Mammary epithelial cell (primary cell): ENCODE measurements at places on chromosomes 1 and 21.

DNA sequence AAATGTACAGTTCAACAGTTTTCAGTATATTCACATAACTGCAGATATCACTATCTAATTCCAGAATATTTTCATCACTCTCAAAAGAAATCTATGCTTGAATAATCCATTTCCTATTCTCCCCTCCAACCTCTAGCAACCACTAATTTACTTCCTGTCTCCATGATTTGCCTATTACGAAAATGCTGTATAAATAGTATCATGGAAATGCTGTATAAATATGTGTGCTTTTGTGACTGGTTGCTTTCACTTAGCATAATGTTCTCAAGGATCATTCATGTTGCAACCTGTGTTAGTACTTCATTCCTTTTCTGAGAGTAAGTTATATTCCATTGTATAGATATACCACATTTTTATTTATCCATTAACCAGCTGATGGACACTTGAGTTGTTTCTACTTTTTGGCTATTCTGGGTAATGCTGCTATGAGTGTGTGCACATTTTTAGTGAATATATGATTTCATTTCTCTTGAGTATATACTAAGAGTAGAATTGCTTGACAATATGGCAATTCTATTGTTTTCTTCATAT, 115.6 kb downstream of the TNFSF18 start:
- no peak for DNase-seq

GRCh38 chr1:14113841-14114567, 414.0 kb downstream of the PRDM2 start:
- peak; percentile 52 for DNase-seq

DNA sequence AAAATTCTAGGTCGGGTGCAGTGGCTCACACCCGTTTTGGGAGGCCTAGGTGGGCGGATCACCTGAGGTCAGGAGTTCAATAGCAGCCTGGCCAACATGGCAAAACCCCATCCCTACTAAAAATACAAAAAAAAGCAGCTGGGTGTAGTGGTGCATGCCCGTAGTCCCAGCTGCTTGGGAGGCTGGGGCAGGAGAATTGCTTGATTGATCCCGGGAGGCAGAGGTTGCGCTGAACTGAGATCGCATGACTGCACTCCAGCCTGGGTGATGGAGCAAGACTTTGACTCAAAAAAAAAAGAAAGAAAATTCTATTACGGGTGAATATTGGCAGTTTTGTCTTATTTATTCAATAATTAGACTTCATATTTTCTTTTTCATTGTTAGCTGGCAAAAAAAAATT, 62.1 kb downstream of the SNX7 start:
- DNase-seq: no peak

GRCh38 chr1:204634260-204634910, 51.2 kb downstream of the LRRN2 start:
- no peak for DNase-seq

GRCh38 chr1:46642115-46642680, 25.6 kb upstream of the MOB3C start:
- no peak for DNase-seq

DNA sequence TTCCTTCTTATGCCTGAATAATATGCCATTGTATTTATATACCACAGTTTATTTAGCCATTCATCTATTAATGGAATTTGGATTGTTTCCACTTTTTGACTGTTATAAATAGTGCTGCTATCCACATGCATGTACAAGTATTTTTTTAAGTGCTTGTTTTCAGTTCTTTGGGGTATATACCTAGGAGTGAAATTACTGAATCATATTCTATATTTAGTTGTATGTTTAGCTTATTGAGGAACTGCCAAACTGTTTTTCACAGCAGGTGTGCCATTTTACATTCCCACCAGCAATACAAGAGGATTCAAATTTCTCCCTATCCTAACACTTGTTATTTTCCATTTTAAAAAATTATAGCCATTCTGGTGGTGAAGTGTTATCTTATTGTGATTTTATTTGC, 7.6 kb upstream of the HJV start:
- no peak for DNase-seq

DNA sequence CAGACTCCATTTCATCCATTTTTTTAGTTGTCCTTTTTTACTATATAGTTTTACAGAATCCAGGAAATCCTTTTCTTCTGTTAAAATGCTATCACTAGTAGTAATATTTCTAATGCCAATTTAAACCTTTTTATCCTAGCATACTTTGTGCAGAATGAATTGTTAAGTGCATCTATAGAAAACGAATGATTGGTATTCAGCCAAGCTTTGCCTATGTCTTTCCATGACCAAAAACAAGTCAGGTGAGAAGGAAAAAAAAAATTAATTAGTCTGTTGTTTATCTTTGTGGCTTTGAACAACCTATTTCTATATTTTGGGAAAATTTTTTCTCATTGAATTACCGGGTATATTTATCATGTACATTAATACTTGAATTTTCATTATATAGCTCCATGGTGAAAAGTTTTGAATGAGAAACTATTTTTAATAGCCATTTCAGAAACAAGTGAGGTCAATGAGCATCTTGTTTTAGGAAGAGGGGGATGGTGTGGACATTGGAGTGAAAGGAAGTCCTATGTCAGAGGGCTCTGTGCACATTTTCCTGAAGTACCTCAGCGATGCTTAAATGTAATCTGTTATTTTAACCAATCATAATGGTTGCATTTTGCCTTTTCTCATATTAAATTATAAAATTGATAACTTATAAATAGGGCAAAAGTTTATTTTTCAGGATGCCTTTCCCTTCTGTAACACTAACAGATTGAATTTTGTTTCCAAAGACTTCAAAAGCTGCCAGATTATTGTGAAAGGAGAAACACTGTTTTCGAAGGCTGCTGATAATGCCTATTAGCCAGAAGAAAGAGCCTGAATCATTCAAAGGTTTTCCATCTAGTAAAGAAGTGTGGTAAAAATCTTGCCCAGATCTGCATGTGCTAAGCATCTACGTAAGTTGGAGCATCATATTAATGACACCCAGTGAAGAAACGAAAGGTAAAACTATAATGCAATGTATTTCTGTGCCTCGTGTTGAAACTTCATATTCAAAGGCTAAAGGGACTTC, 73.8 kb upstream of the S1PR1 start:
- DNase-seq: no peak

- DNase-seq: no peak
These were observed 1.1 kb downstream of the NR5A2 start for GRCh38 chr1:200028586-200029034.

GRCh38 chr1:91400133-91400725, 4.4 kb downstream of the HFM1 start:
- no peak for DNase-seq

GRCh38 chr1:31596737-31597097, 20.4 kb downstream of the TINAGL1 start:
- DNase-seq: no peak

DNA sequence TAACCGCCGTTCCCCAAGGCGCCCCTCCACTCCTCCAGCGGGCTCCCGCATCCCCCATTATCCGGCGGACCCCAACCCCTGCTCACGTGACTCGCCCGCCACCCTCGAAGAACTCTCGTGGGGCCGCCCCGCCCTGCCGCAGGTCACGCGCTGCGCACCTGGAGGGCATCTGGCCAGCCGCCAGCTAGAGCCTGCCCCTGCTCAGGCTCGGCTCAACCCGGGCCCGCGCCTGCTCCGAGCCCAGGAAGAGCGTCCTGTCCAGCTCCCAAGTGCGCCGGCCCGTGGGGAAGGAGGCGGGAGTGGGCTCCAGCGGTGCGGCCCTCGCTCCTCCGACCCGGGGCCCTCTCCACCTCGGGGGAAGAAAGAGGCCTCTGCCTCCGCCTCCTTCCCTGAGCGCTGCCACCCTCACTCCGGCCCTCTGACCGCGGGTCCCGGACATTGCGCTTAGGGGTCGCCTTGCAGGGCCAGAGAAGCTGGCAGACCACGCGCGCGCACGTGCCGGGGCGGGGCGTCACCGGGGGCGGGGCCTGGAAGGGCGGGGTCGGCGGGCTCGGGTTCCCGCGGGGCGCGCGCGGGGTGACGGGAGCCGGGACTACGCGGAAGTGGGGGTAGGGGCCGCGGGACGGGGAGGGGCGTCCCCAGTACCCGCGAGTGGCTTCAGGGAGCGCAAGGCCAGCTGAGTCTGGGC, 28.4 kb downstream of the HMGN2 start:
- peak; percentile 77 for DNase-seq

GRCh38 chr1:15262706-15263105, 15.7 kb downstream of the FHAD1 start:
- DNase-seq: no peak

DNA sequence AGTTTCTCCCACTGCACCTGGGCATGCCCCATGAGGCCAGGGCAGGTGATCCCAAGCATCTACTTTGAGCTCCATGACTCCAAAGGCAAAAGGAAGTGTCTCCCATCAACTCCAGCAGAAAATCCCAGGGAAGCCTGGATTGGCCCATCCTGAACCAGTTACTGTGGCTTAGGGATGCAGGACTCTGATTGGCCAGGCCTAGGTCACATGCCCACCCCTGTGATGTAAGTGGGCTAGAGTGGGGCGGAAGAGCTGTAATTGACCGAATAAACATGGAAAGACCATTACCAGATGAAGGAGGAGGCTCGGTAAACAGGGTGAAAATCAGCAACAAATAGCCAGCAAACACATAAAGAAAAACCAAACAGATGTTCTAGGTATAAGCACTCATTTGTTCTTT, 45.2 kb downstream of the MATN1 start:
- DNase-seq: no peak

- DNase-seq: no peak
These were observed 50.9 kb upstream of the GALNT2 start for GRCh38 chr1:230016159-230016558.

DNA sequence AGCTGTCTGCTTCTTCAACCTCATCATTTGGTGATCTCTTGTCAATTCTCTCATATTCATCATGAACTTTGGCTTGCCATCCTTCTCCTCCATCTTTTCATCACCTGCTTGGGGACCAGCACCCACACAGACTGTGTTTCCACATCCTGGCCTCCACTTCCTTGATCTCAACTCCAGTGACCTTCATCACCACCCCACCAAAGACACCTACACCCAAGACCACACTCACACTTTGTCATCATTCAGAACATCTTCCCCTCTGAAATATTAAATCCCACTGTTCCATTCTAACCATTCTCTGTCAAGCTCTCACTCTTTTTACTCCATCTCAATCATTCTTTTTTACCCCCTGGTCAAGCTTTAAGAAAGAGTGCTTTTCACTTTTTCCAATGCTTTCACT, 115.5 kb upstream of the VAV3 start:
- DNase-seq: no peak

GRCh38 chr1:31981456-31981839, 32.2 kb upstream of the KHDRBS1 start:
- DNase-seq: no peak

DNA sequence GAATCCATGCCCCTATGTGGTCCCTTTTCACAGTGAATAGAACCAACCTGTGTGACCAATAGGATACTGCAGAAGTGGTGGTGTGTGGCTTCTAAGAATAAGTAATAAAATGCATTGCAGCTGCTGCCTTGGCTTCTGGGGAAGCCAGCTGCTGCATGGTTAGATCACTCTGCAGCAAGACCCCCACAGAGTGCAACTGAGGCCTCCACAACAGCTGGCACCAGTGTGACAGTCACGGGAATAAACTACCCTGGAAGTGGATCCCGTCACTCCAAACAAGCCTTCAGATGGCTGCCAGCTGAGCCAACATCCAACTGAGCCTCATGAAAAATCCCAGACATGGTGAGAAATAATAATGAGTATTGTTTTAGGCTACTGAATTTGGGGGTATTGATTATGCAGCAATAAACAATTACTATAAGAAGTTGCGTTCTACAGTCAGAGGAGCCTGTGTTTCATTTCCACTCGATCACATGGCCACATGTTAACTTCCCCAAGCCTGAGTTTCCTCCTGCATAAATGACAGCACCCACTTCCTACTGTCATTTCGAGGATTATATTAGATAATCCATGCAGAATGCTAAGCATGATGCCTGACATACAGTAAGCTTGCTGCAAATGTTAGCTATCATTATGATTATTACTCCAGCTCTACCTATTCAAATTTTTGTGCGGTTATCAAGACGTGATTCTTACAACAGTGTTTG, 20.8 kb upstream of the COG2 start:
- no peak for DNase-seq

- no peak for DNase-seq
These were observed 18.5 kb upstream of the LRRC53 start for GRCh38 chr1:74530892-74531291.

GRCh38 chr1:13802782-13803545, 103.0 kb downstream of the PRDM2 start:
- DNase-seq: no peak

GRCh38 chr1:181100015-181100905, 11.8 kb downstream of the IER5 start:
- DNase-seq: peak; percentile 77

GRCh38 chr1:83583351-83584014, 415.4 kb downstream of the TTLL7 start:
- no peak for DNase-seq

DNA sequence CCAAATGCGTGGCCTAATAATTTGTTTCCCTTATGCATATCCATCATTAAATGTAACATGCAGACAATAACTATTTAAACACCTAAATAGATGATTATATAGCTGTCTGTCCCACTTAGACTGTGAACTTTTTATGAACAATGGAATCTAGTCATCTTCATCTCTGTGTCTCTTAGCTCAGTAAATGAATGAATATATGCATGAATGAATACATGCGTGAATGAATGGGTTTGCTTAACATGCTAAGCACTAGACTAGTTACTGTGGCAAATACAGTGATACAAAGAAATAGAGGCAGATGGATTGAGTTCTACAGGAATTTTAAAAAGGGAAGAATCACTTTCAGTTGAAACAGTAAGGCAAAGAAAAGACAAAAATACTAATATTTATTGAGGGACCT, 232.0 kb downstream of the FGGY start:
- DNase-seq: no peak

DNA sequence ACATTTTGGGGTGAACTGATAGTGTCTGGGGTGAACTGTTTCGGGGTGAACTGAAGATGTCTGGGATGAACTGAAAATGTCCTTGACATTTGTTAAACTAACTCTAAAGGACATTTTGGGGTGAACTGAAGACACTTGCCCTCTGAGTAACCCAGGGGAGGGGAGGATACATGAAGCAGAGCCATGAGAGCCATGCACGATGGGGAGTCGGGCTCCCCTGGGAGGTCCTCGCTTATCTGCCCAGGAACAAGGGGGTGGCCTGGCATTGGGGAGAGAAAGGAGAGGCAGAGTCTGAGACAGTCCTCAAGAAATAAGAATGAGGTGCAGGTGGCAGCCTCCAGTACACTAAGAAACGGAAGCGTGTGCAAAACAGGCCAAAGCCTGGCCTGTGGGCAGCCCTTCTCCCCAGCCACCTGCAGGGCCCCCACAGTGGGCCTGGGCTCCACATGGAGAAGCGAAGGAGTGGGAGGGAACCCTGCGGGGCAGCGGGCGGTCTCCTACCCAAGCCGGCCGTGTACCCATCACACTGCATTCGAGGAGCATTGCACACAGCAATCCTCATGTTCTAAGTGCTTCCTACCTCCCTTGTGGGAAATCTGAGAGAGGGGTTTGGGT, 24.2 kb downstream of the RSPH1 start:
- DNase-seq: no peak
